ENCODE measurements at places on chromosomes 4 and X. TPM values are rescaled to one million over a fixed set of nuclear protein-coding genes. Genes with fewer than 3 reads are reported as not detected.

DNA sequence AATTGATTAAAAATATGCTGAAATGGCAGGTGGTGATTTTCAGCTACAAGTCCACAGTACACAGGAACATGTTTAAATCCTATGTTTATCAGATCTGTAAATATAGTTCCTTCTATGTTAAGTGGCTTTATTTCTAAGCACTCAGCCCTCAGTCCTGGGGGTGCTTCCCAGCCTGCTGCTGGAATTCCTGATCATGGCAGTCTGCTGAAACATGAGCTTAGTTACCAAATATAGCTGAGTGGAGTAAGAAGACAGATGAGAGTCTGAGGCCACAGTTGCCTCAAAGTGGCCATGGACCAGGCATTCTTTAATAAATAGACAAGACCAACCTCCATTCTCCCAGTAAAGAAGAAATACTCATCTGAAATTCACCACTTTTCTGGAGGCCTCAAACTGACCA, 17.1 kb upstream of the DDX60 start:
- H3K4me3 ChIP-seq = no peak overlapping the region
- H3K4me1 ChIP-seq = no peaks in the 10 kb centered on the region
- no peaks in the 10 kb centered on the region for H3K27me3 ChIP-seq
- H3K36me3 ChIP-seq = no peaks in the 10 kb centered on the region

- H3K36me3 ChIP-seq = no peaks in the 10 kb centered on the region
- H3K27me3 ChIP-seq = peaks cover 11% of the 10 kb centered on the region
- H3K4me3 ChIP-seq = no peak overlapping the region
- H3K27ac ChIP-seq = no peak overlapping the region
- no peaks in the 10 kb centered on the region for H3K4me1 ChIP-seq
- no peak for DNase-seq
Observed at GRCh38 chr4:6222761-6223292, 22.5 kb upstream of the JAKMIP1 start.

DNA sequence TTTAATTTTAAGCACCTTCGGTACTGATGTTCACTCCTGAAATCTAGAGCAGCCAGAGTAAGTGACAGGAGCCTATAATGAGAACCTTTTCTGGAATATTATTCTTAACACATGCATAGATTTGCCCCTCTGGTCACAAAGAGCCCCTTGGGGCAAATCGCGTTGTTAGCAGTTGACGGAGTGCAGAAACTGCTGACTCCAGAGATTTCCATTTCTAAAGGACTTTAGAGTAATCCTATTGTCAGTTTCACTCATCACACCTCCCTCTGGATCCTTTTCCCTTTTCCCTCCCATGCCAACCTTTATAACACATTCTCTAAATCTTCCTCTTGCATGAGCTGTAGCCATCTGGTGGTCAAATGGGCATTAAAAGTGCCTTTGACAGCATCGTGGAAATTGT, 264.9 kb upstream of the PRPS2 start:
- DNase-seq = no peak
- H3K4me1 ChIP-seq = no peaks in the 10 kb centered on the region
- H3K36me3 ChIP-seq = no peaks in the 10 kb centered on the region
- no peak overlapping the region for H3K4me3 ChIP-seq
- no peak overlapping the region for H3K27ac ChIP-seq

DNA sequence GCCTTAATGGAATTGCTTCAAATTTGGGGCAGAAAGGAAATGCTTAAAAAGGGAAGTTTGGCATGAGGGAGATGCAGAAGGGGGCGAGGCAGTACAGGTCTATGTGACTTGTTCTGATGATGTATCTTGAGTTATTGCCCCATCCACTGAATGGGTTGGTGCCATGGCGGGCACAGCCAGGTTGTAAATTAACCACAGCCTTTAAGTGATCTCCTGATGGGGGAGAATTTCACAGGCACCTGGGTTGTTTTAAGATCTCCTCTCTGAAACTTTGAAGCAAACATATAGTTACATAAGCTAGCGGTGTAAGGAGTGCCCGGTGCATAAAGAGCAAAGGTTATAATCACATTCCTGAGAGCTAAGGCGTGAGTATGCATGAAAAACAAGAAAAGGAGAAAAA, 37.0 kb downstream of the NPY5R start:
- no peaks in the 10 kb centered on the region for H3K4me1 ChIP-seq
- no peaks in the 10 kb centered on the region for H3K36me3 ChIP-seq
- H3K4me3 ChIP-seq = no peak overlapping the region
- no peak overlapping the region for H3K27ac ChIP-seq
- H3K27me3 ChIP-seq = no peaks in the 10 kb centered on the region

The PRSS12 gene
- total RNA-seq = 0.15 TPM

The PAGE2 gene
- total RNA-seq = not detected

The MGARP gene
- total RNA-seq = not detected

The MAP3K15 gene
- 0.90 TPM for total RNA-seq

All from uterus (tissue), 4 donors.